CD4-positive, alpha-beta T cell treated with Interferon alpha-2 for 1 hour (primary cell): ENCODE measurements at places on chromosomes 6 and 20.
A peak's percentile ranks its signal among the peaks of the same experiment; 100 is the strongest.

- no peak for DNase-seq
Observed at GRCh38 chr20:6044115-6044514, 9.7 kb downstream of the LRRN4 start.

- DNase-seq = no peak
Observed at GRCh38 chr20:8862092-8862491, 206.8 kb upstream of the PLCB4 start.

GRCh38 chr20:38975539-38976120 is 13.5 kb downstream of the DHX35 start:
- DNase-seq = no peak

- DNase-seq = no peak
Observed at GRCh38 chr6:92109256-92109655, 1310.1 kb downstream of the EPHA7 start.

DNA sequence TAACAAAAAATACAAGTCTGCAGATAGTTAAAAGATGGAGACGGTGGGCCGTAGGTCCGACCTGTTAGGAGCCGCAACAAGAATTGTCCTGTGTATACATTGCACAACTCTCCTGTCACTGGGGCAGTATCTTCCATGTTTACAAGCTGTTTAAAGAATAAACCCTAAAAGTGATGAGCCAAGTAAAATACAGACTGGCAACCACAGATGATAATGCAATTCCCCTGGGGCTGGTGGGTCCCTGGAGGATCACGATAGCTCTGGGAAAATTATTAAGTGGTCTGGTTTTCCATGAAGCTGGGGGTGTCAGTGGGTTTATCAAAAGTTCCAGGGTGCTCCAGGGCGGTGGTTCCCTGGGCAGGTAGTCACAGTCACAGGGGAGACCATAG is 8.1 kb upstream of the FAM50B start:
- no peak for DNase-seq

DNA sequence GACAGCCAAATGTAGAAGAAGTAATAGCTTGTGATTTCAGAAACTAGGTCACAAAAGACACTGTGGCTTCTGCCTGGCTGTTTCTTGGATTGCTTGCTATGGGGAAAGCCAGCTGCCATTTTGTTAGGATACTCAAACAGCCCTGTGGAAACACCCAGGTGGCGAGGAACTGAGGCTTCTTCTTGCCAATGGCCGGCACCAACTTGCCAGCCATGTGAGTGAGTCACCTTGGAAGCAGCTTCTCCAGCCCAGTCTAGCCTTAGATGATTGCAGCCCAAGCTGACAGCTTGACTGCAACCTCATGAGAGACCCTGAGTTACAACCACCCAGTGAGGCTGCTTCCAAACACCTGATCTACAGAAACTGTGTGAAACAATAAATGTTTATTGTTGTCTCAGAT is 11.9 kb upstream of the KIAA1755 start:
- no peak for DNase-seq

DNA sequence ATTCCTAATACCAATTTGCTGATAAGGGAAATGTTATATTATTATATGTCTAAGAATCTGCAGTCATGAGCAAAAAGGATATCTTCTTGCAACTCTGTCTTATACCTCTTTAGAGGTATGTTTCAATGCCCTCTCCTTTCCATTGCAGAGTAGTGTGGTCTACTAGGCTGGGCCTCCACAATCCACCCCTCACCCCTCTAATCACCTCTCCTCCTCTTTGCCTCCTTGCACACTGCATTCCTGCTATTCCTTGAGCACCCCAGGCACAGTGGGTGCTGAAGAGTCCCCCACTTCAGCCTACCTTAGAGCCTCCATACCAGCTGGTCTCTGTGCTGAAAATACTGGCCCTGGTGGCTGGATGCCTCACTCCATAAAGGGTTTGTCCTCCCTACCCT is 26.9 kb downstream of the ARMC2 start:
- no peak for DNase-seq

- peak; percentile 41 for DNase-seq
Observed at GRCh38 chr6:35737413-35738211, 780 bp downstream of the ARMC12 start.

GRCh38 chr6:98875375-98875774 is 41.0 kb downstream of the POU3F2 start:
- no peak for DNase-seq

DNA sequence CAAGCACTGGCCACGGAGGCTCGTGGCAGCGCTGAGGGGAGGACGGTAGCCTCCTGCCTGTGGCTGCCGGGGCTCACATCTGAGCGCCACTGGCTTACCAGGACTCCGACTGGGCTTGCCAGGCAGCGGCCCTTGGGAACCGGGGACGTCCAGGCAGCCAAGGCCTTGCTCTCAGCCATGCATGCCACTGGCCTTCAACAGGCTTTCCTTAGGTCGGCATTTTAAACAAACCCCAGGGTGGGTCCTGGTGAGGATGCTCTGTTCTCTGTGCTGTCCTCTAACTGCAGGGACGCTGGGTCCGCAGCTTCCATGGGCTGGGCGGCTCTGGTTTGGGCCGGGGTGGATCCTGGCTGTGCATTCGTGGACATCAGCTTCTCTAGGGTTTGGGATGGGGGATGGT is 59.1 kb upstream of the BHLHE23 start:
- no peak for DNase-seq

- DNase-seq = no peak
Observed at GRCh38 chr20:38554986-38555385, 26.0 kb upstream of the ADIG start.

GRCh38 chr6:135909737-135910387 is 58.4 kb downstream of the PDE7B start:
- peak; percentile 80 for DNase-seq

- DNase-seq = no peak
Observed at GRCh38 chr6:36329798-36330291, 6.8 kb downstream of the BNIP5 start.

GRCh38 chr20:23441850-23442313 is 2.4 kb downstream of the CSTL1 start:
- DNase-seq = peak; percentile 71

- no peak for DNase-seq
Observed at GRCh38 chr6:136859430-136859829, 37.0 kb downstream of the PEX7 start.

DNA sequence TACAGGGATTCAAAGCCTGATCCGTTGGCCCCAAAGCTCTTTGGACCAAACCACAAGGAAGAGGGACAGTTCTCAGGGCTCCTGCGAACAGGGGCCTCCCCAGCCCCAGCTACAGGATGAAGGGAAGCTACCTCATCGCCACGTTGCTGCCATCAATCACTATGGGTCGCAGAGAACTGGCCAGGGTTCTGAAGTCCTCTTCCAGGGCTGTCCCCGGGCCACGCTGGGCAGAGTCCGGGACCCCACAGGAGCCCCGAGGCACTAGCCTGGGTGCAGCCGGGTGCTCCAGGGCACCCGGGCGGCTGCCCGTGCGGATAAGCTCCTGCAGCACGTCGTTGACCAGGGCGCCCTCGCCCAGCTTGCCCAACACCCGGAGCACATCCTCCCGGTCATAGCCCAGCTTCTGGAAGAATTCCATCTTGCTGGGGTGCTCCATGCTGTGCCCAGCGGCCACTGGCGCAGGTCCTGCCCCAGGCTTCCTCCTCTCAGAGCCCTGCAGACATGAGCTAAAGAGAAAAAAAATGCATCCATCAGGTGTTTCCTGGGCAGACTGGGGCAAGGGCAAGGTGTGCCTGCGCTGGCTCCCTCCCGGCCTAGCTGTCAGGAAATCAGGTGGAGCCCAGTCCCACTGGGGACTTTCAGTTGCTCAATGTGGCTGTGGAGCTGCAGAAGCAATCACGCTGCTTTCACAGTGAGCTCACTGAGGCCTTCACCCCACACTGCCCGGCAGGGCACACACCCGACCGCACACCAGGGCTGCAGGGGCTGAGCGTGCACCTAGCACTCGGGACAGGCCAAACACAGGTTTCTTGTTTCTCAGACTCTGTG is 10.5 kb downstream of the ZC3H12D start:
- peak; percentile 45 for DNase-seq

GRCh38 chr6:165659945-165660856 is 2.8 kb downstream of the PDE10A start:
- DNase-seq = no peak

DNA sequence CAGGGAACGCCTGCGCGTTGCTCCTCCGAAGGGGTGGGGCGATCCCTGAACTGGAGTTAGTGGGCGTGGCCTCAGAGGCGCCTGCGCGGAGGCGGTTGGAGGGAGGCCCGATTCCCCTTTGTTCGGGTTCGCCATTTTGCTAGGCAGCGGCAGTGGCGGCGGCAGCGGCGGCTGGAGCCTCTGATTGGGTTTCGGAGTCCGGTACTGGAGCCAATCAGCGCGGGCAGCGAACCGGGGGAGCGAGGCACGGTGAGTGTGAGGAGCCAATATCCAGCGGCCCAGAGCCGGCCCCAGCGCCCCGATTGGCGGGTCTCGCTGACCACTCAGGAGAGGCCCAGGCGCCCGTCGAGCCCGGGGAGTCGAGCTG is at the start of gene NFYA:
Gene NFYA (plus strand): TSS at position 139 of the 367 bp plus-strand sequence. CDS start 6,116 bp downstream, outside the sequence.
- no peak for DNase-seq

DNA sequence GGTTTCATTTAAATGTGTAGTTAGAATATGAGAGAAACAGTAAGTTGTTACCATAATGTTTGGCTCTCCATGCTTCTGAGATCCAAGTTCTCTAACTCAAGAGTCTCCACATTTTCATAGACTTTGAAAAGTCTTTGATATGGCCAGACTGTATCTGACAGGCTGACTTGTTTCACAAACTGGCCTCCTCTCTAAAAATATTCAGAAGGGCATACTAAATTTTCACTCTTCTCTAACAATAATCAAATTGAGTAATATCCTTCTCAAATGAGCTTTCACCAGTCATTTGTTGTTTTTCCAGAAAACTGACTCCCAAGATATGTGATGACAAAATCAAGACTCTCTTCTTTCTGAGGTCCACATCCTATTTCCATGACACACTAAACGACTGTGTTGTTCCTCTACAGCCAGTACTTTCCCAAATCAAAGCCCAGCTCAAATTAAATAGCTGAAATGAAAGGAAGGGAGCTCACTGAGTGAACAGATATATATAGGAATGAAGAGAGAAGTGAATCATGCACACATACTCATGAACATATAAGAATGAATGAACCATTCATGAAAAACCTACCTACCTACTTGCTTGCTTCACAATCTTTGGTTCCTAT is 15.1 kb downstream of the HIVEP2 start:
- no peak for DNase-seq

GRCh38 chr20:3660262-3661059 is 2.7 kb downstream of the GFRA4 start:
- no peak for DNase-seq

DNA sequence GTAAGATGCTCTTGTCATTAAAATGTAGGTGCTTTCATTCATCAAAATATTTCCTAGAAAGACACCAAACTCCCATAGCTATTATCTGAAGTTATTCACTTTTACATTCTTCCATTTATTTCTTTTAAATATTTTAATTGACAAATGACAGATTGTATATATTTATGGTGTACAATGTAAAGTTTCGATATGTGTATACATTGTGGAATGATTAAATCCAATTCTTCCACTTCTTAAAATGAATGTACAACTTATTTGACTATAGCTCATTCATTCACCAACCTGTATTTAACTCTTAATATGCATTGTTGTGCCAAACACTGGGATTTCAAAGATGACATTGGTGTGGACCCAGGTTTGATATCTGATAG is 41.0 kb downstream of the CCN2 start:
- no peak for DNase-seq

GRCh38 chr6:156511570-156511969 is 265.6 kb upstream of the ARID1B start:
- DNase-seq = no peak

- DNase-seq = no peak
Observed at GRCh38 chr6:82066991-82067411, 180.5 kb downstream of the IBTK start.

DNA sequence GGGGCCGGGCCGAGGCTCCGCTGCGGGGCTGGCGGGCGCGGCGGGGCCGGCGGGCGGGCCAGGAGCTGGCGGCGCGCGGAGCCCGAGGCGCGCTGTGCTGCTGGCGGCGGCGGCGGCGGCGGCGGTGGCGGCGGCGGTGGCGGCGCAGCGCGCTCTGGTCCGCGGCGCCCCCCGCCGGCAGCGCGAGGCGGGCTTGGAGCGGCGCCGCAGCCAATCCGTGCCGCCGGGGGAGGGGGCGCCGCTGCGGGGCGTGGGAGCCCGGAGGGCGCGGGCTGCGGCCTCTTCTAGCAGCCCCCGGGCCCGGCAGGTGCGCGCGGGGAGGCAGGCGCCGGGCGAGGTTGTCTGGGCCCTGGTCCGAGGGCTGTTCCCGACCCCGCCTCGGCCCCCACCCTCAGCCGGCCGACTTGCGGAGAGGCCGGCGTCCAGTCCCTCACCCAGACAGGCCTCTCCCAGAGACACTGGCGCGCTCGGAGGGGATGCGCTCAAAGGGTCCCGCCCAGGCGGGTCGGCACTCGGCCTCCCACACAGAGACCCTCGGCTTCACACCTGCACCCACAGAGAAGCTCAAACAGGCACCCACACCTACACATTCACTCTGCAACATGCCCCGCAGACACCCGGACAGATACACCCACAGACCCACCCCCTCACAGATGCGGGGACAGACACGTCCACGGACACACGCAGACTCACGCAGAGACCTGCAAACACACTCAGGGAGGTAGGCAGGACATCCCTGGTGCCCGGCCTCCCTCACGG is at the start of gene RIMS4:
Gene RIMS4 (minus strand): TSS at position 156 of the 759 bp plus-strand sequence. CDS start 275 bp downstream, outside the sequence.
- no peak for DNase-seq

DNA sequence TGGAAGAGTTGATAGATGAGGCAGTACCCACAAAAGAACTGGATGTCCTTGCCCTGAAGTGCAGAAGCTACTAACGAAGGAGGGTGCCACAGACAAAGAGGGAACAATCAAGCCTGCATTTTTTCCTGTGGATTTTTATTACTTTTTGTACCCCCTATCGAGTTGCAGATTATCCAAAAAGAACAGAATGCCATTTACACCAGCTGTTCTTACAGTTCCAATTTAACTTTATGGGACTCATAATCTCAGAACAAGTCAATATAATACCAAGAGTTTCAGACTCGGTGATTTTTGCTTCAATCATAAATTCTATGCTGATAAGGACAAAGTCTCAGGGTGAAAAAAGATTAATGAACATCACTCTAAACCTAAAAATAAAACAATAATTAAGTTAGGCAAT is 4.0 kb upstream of the CNKSR3 start:
- DNase-seq = no peak

DNA sequence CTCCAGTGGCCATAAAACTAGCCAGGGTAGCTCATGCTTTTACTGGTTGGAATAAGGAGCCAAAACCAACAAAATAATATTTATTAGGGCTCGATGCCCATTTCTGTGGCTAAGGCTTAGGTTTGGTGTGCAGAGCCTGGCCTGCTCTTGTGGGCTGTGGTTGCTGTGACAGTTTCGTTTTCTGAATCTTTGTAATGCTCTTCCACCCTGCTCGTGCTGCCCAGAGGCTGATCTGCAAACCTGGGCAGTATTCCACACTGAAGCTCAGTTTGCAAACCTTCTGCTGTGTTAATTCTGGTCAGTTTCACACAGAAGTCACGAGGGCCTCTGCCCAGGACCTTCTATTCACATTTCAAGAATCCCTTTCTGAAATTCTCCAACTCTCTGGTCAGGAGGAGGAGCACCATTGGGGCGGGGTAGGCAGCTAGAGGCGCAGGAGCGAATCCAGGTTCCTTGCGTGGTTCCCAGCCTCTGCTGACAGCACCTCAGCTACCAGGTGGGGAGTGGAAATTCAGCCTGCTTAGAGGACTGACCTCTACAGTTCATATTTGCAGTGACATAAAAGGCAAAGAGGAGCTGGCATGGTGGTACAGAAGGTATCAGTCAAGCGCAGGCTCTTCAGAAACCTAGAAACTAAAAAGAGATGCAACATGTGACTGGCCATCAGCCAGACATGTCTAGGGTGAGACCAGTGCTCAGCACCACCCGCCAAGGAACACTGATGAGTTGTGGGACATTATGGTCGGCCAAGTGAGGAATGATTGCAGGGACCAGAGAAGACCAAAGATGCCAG is 14.3 kb upstream of the C20orf144 start:
- DNase-seq = peak; percentile 51

- no peak for DNase-seq
Observed at GRCh38 chr6:19895866-19896692, 58.9 kb downstream of the ID4 start.
